Lung (tissue), 17 donors: ENCODE measurements at places on chromosomes 16 and 17. TPM values are rescaled to one million over a fixed set of nuclear protein-coding genes. Genes with fewer than 3 reads are reported as not detected.

GRCh38 chr16:56268799-56269198 lies 77.5 kb downstream of the GNAO1 start:
- DNase-seq = no peak

- DNase-seq = peak; percentile 64
Observed at GRCh38 chr17:4004517-4005295, 40.5 kb upstream of the ATP2A3 start.

- no peak for DNase-seq
Observed at GRCh38 chr17:68711858-68712257, 110.7 kb upstream of the FAM20A start.

ARHGAP44 gene
- polyA plus RNA-seq = 12.1 TPM

PYDC1 gene
- not detected for polyA plus RNA-seq
